ENCODE measurements at places on chromosomes 3 and 15.

DNA sequence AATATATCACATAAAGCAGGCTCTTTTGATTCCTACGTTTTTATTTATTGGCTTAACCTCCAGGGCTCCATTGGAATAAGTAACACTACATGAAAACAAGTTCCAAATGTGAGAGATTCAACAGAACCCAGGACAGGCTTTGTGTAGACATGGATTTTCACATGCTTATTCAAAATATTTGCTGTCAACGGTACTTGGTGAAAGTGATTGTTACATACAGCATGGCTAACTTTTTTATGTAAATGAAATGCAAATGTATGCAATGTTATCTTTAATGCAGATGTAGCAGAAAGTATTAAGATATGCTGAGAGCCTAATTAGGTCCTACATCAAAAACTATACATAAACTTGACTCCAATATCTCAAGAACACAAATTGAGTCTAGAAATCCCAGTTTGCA is 212.0 kb downstream of the RORA start:
- DNase-seq = no peak

- DNase-seq = no peak
Observed at GRCh38 chr3:195227871-195228270, 43.1 kb downstream of the XXYLT1 start.

- no peak for DNase-seq
Observed at GRCh38 chr3:158447408-158447807, 123.6 kb upstream of the MLF1 start.

- DNase-seq = no peak
Observed at GRCh38 chr3:133989936-133990702, 39.6 kb downstream of the SLCO2A1 start.

GRCh38 chr15:70253461-70254156 is 155.9 kb upstream of the TLE3 start:
- DNase-seq = no peak

DNA sequence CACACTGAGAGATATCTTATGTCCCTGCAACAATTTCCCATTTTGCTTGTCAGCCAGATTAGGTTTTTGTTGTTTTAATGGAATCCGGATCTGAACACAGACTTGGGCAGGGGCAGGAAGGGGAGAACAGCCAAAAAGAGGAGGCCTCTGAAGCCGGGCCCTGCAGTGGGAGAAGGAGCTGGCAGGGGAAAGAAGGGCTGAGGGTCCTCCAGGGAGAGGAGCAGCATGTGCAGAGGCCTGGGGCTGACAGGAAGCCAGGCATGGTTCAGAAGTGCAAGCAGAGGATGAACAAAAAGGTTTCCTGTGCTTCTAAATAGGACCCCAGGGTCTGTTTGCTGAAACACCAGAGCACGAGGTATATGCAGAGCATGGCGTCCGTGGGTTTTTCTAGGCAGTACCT is 49.1 kb upstream of the POMGNT2 start:
- DNase-seq = no peak

GRCh38 chr3:105967117-105967516 is 98.3 kb upstream of the CBLB start:
- no peak for DNase-seq

GRCh38 chr15:40420071-40420713 is 14.6 kb downstream of the IVD start:
- no peak for DNase-seq

DNA sequence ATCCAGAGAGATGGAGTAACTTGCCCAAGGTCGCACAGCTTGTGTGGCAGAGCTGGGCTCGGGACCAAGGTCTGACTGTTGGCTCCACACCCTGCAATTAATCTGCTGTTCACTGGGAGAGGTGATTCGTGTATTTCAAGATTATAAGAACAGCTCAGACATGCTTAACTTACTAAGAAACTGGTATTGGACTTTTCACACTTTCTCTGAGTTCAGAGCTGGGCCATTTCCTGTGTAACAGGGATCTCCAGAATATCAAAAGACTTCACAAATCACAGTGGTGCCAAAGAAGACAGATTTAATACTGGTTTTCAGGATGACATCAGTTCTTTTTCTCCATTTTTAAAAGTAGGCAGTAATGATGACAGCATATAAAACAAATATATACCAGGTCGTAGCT is 156.8 kb upstream of the UBE2E1 start:
- no peak for DNase-seq

- DNase-seq = no peak
Observed at GRCh38 chr15:48671103-48672022, 25.9 kb upstream of the FBN1 start.

GRCh38 chr3:181860235-181860634 is 148.5 kb downstream of the SOX2 start:
- DNase-seq = no peak

DNA sequence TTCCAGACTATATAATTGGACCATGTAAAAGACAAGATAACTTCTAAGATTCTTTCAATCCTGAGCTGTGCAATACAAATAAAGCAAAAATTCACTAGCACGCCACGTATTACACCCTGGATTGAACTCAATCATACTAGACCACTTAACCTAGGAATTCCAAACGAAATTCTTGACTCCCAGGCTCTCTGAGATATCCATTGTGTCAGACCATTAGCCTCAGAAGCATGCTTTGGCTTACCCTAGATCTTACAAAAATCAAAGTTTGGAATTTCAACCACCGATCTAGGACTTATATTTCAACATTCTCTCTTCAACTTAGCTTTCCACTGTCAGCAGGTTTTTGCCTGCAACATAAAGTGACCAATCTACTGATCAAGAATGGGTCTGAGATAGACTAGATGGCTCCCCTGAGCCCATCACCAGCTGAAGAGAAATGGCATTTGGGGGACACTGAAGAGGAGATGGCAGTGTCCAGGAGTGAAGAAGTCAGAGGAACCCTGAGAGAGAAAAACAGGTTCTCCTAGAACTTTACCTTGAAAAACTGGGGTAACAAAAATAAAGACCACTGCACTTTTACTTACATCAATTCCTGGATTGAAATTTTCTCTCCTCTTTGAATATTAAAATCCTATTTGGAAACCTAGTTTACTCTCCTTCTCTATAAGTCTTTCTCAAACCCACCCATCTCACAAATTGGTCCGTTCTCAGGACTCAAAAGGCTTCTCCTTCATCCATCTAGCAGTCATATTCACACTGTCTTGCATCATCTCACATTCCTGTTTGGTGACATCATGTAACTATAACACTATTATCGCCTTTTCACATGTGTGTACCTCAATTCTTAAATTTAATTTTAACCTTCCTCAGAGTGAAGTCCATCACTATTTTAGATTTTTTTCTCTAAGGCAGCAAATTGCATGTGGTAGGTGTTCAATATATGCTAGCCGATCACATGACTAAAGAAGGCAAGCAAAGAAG is 18.5 kb downstream of the CPNE4 start:
- DNase-seq = no peak

GRCh38 chr3:52406231-52406661 is 38.7 kb downstream of the SEMA3G start:
- DNase-seq = no peak

DNA sequence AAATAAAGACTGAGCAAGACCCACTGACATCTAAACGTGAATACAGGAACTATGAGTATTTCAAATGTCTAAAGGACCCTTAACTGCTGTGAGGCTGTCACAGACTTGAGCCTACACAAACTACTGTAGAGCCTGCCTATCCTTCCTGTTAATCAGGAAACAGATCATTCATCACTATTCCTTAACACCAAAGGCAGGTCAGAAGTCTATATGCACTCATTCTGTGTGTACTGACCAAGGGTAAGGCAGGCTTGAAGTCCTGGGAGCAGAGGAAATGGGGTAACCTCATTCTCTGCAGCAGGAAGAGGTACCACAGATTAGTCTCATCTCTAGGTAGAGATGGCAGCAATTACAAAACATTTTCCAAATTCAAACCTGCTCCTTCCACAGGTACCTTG is 30.7 kb downstream of the NPTN start:
- no peak for DNase-seq

DNA sequence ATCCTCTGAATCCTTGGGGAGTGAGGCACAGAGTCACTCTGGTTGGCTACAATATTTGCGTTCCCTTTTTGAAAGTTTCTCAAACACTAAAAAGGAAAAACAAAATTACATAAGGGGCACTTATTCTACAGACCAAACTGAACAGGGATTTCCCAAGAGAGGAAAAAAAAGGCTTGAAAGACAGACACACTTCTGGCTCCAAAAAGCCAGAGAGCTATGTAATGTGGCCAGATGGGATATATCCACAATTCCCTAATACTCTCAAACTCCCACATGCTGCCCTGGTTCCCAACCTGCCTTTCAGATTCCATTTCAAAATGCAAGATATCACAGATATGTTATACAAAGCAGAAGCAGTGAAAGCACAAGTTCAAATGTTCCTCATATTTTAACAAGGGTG is 1.6 kb downstream of the FRMD4B start:
- DNase-seq = no peak

GRCh38 chr15:46260937-46261336 is 626.1 kb downstream of the SQOR start:
- DNase-seq = no peak

DNA sequence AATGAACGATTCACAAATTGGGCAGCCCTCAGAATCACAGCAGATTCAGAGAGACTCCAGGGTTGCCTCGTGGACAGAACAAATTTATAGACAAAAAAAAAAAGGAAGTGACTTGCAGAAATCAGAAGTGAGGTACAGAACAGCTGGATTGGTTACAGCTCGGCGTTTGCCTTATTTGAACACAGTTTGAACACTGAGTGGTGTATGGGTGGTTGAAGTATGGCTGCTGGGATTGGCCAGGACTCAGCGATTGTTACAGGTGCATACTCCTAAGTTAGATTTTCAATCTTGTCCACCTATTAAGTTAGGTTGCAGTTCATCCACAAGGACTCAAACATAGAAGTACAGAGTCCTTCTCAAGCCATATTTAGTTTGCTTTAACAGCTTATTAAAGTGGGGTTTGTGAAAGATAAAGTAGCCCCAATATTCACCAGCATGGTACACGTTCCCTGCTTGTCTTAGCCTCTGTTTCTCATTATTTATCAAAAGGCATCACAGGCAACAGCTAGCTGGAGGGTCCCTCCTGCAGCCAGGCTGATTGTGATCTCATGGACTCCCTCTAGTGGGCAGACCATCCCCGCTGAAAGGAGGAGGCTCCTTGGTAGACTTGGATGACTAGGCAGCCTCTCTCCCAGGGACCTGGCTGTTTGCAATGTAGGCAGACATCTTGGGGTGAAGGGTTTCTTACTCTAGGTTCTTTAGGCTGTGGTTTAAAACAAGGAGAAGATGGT is 17.6 kb upstream of the ALDH1L1 start:
- DNase-seq = no peak

DNA sequence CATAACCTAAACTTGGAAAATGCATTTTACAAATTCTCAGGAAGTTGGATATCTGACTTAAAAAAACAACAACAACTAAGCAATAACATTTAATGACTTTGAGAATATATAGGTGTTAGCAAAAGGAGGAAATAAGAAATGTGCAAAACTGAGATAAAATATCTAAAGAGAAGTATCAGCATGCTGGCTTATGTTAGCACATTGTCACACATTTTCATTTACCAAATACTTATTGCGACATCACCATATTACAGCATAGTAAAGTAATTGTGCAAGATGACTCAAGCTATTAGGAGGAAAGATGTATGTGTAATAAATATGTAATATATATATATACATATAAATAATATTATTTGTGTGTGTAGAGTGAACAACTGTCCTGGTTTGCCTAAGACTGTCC is 9.2 kb downstream of the PTX3 start:
- no peak for DNase-seq

GRCh38 chr15:58010983-58011382 is 54.5 kb downstream of the ALDH1A2 start:
- DNase-seq = no peak

DNA sequence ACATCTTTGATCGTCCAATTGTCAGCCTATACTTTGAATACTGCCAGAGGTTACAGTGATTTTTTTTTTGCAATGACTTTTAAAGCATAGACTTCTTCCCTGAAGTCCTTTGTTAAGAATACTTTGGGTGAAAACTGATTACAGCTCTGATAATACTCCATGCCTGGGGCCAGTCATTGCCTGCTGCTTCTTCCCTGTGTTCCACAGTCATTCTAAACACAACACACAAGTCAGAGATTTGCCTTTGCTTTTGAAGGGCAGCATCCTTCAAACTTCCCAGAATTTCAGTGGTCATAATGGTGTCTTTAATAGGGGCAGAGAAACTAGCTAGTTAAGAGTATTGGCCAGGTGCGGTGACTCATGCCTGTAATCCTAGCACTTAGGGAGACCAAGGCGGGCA is 153.7 kb upstream of the PLAAT1 start:
- no peak for DNase-seq

- no peak for DNase-seq
Observed at GRCh38 chr3:34782871-34783270, 856.5 kb upstream of the ARPP21 start.

- DNase-seq = no peak
Observed at GRCh38 chr3:4736284-4736861, 242.9 kb upstream of the BHLHE40 start.

- DNase-seq = no peak
Observed at GRCh38 chr3:184085389-184085852, 11.4 kb upstream of the HTR3E start.

- DNase-seq = no peak
Observed at GRCh38 chr3:124764746-124765145, 34.5 kb downstream of the UMPS start.

Data from stimulated activated CD8-positive, alpha-beta memory T cell treated with anti-CD3 and anti-CD28 coated beads, Interleukin-7, amount 100 ng/mL, for 1 hour (primary cell).